ENCODE measurements at places on chromosomes 13 and 19. TPM values are rescaled to one million over a fixed set of nuclear protein-coding genes. Genes with fewer than 3 reads are reported as not detected.

DNA sequence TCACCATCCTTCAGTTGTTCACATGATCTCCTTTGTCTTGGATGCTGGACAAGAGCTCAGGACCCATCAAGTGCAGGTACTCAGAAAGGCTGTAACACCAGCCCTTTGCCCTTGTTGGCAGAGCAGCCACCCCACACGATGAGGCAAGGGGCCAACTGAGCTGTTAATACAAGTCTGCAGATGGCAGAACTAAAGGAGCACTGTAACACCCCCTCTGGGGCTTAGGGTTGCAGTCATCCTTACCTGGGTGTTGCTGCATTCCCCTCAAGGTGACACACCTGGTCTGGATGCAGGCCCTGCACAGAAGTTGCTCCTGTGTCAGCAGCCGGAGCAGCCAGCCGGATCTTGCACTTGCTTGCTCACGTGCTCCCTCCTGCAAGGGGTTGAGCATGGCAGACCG lies 52.0 kb downstream of the STARD13 start:
- DNase-seq = no peak

DNA sequence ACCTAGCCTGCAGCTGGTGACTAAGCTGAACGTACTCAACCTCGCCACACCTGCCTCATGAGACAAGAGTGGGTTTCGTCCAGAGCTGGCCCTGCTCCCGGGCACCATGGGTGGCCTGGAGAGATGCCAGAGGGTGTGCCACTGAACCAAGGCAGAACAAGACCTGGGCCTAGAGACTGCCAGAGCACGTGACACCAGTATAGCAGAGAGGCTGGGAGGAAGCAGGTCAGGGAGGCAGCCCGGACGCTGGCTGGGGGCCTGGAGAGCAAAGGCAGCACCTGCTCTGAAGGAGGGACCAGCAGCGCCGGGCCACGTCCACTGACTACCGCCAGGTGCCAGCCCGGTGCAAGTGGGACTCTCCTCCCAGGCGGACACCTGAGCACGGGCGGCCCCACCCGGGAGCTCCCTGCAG lies 7.3 kb upstream of the C13orf46 start:
- no peak for DNase-seq

GRCh38 chr19:18514800-18515682 lies 6.8 kb downstream of the ELL start:
- no peak for DNase-seq

DNA sequence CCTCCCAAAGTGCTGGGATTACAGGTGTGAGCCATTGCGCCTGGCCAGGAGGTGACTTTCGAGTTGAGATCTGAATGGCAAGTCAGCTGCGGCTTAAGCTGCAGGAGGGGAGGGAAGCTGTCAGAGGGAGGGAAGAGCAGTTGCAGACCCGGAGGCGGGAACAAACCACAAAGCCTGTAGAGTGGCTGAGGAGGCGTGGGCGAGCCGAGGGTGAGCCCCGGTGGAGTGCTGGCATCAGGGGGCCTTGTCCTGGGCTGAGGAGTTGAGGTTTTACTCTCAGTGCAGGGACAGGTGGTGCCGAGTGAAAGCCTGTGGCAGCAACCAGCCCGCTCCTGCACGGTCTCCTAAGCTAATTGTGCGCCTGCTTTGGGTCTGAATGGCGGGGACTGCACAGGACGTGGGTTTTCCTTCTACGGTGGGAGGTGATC lies 24.2 kb downstream of the PPP1R37 start:
- DNase-seq = no peak

DNA sequence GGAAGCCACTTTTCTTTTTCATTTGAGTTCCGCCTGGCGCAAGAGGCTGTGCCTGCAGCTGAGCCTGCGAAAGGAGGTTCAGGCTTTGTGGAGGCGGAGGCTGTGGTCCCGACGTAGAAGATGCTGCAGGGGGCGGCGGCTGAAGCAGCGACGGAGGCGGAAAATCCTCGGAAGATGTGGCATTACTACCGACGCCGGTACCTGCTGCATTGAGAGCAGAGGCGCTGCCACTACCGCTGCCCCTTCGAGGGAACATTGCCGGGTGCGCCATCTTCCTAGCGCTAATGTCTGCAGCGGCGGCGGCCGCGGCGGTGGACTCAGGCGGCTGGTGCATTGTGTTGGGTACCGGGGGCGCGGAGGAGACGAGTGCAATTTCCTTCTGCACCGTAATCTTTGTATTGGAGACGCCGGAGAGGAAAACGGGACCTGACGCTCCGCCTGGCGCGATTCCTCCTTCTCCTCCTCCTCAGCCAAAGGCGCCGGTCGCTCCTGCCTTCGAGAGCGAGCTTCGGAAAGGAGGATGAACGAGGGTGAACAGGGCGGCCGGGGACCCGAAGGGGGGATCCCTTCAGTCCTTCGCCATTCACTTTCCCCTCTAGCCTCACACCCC lies at the start of gene TSC22D1:
TSS of gene TSC22D1 (minus strand) at position 590 of the 610 bp plus-strand sequence. CDS start at position 334, 256 bp downstream.
- peak; percentile 75 for DNase-seq

GRCh38 chr19:9296336-9296735 lies 13.3 kb downstream of the ZNF699 start:
- no peak for DNase-seq

GRCh38 chr13:75704194-75704926 lies 68.2 kb downstream of the LMO7 start:
- no peak for DNase-seq

DNA sequence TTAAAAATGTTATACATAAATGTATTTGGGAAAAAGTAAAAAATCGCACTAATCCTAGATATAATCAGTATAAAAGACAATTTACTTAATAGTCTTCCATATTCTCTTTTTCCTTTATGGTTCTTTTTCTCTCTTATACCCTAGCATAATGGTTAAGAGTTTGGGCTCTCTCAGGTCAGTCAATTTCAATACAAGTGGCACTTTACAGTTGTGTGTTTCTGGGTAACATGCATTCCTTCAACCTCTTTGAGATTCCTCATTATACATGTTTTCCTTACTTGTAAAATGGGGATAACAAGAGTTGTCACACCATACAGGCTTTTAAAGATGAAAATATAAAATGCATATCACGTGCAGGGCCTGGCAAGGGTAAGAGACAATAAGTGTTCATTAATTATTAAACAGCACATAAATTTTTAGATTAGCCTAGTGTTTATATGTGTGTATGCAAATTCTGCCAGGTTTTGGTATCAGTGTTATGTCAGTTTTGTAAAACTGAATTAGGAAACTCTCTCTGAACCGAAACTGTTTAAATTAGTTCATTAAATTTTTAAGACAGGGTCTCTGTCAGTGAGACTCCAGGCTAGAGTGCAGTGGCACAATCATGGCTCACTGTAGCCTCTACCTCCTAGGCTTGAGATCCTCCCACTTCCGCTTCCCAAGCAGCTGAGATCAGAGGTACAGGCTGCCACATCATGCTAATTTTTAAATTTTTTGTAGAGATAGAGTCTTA lies 49.8 kb downstream of the ELF1 start:
- no peak for DNase-seq

The KASH5 gene
- total RNA-seq = not detected

The CD70 gene
- total RNA-seq = not detected

The CLEC17A gene
- total RNA-seq = not detected

The ZNF579 gene
- 14.2 TPM for total RNA-seq

Measured in ascending aorta (tissue), 2 donors.